HFF-Myc (cell line): ENCODE measurements at places on chromosomes 6 and 20.

DNA sequence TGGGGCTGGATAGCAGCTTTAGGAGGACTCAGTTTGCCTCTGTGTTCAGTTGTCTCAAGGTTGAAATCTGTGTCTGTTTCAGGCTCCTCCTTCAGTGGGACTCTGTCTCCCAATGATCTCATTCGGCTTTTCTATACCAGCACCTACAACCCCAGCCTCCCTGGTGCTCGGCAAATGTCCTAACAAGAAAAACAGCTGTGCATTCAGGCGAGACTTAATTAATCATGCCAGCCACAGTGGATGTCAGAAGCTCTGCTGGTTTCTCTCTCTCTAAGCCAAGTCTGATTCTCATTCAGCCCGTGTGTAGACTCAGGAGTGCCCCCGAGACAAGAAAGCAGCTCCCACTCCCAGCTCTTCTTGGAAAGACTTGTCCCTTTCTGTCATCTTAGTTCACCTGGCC is 46.8 kb downstream of the SUN5 start:
- no peak for DNase-seq

DNA sequence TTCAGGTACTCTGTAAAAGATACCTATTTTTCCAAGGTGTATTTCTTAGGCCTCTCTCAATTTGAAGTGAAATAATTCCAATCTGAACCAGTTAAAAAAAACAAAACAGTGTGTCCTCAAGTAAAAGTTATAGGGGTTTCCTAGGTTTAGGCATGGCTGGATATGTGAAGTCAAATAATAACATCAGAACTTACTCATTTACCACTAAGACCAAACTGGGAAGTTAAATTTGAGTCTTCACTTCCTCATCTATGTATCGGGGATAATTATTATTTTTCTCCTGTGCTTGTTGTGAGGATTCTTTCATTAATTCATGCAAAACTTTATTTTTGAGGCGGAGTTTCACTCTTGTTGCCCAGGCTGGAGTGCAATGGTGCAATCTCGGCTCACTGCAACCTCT is 86.2 kb upstream of the PTPRK start:
- DNase-seq = no peak

GRCh38 chr6:146290589-146290901 is 253.1 kb upstream of the RAB32 start:
- DNase-seq = no peak

GRCh38 chr6:11645016-11645415 is 107.5 kb downstream of the TMEM170B start:
- DNase-seq = no peak

DNA sequence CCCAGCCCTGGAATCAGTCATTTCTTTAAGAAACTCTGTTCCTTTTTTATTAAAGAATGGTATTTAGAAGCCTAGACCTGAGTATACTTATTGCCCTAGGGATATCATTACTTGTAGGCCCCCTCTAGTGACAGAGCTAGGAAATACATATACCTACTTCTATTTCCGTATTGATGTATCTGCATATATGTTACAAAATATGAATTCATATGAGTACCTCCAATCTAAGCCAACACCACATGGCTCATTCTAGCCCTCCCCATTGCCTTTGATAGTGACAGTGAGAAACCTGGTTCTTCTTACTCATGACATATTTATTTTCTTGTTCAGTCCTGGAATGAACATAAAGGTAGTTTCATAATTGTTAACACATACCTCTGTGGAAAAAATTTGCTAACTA is 137.2 kb downstream of the FARS2 start:
- DNase-seq = no peak

GRCh38 chr6:165834613-165835259 is 171.7 kb upstream of the PDE10A start:
- DNase-seq = no peak

- DNase-seq = no peak
These were observed 57.8 kb downstream of the GMPR start for GRCh38 chr6:16296061-16296670.

DNA sequence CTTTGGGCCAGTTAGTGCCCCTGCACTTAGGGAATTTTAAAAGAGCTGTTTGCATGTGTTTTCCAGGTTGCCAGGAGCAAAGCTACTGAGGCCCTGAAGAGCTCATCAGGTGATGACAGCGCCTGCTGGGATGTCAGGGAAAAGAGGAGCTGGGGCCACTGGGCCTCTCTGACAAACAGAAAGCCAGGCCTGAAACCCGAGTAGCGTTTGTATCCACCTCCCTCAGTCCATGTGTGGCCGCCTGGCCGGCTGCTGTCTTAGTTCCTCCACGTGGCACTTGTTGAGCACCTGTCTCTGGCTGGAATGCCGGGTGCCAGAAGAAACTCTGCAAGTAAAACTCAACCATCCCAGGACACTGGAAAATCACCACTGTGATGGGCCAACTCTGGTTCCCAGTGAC is 601.2 kb downstream of the CDH26 start:
- no peak for DNase-seq

DNA sequence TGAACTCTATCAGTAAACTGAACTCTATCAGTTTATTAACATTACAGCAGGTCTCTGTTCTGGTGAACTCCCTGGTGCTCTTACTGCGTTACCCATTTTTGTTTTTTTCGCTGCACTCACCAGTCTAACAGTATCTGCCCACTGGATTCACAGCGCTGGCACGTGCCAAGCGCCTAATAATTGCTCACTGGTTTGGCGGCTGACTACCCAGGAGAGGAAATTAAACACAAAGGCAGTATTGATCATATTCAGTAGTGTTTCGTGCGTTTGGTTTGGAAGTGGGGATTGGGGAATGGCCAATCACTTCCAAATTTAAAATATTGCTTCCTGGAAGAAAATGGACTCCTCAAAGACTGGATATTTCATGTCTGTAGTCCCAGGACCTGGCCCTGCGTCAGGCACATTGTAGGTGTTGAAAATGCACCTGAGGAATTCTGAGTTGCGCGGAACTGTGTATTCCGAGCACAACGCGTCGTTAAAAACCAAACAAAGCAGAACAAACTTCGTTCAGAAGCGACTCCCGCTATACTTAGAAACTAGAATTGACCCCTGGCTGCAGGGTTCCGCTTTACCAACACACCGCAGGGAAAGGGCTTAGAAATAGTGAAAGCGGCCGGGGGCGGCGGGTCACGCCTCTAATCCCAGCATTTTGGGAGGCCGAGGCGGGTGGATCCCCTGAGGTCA is 1.1 kb upstream of the RPS12 start:
- no peak for DNase-seq

GRCh38 chr6:46103441-46104115 is 26.2 kb upstream of the ENPP4 start:
- DNase-seq = no peak

GRCh38 chr6:164947164-164947563 is 362.2 kb downstream of the C6orf118 start:
- no peak for DNase-seq

- DNase-seq = no peak
These were observed 204.0 kb downstream of the TPBG start for GRCh38 chr6:82567621-82568020.

- DNase-seq = no peak
These were observed 65.3 kb upstream of the VGLL2 start for GRCh38 chr6:117200067-117200466.

- no peak for DNase-seq
These were observed 8.1 kb downstream of the HLA-DQB1 start for GRCh38 chr6:32658268-32658897.

DNA sequence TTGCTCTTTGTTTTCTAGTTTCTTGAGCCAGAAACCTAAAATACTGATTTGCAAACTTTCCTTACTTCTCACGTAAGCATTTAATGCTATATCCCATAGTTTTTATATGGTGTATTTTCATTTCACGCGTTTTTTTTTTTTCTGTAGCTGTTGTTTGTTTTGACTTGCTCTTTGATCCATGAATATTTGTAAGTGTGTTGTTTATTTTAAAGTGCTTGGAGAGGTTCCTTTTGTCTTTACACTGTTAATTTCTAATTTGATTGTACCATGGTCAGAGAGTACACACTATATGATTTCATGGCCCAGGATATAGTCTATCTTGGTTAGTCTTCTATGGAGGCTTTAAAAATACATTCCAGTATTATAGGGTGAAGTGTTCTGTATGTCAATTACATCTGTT is 84.8 kb upstream of the RNF217 start:
- DNase-seq = no peak

GRCh38 chr6:108366236-108366635 is 71.4 kb downstream of the AFG1L start:
- no peak for DNase-seq

- DNase-seq = no peak
These were observed 8.5 kb downstream of the ETV7 start for GRCh38 chr6:36378936-36379335.

DNA sequence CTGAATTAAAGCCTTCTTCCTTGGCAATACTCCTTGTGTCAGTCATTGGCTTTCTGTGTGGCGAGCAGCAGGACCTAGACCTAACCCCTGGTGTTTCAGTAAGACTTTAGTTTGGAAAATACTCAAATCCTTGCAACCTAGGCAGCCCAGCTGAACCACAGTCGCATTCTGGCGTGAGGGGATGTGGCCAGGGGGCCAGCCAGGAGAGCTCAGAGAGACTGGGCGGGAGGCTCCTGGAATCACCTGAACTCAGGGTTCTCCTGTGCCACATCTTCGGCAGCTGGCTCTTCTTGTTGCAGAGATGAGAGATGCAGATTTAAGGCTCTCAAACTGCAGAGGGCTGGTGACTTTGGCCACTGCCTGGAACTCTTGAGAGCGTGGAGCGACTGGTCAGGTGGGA is 102.7 kb downstream of the SYNDIG1 start:
- no peak for DNase-seq

- no peak for DNase-seq
These were observed 146.7 kb upstream of the LRFN2 start for GRCh38 chr6:40733770-40734396.

DNA sequence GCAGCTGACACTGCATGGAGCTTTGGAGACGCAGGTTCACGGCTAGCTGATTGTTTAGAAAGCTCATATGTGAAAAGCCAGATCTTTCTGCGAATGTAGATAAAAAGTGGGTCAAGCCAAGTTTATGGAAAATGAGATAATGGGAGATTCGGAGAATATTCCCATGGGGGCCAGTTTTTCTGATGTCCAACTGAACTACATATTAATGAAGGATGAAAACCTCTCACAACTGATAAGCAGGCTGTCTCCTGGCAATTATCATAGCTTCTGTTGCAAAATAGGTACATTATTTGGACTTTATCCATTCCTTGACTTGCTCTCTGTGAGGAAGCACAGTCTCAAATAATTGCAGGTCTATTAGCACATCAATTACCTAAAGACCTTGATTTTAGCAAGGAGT is 21.1 kb downstream of the HDGFL1 start:
- no peak for DNase-seq

DNA sequence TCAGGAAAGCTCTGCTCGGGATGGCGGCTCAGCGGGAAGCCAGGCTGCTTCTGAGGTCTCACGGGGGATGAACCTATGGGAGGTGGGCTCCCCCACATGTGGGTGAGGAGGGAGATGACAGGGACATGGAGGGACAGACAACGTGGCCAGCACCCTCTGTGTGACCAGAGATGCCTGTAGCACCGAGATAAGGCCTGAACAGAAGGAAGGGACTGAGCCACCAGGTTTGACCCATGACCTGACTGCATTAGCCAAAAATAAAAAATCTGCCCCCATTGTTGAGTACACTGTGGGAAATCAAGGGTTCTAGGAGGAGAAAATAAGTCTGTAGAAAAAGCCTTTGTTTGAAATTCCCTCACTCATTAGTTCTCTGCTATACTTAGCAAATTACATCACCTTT is 105.7 kb downstream of the RNASET2 start:
- DNase-seq = no peak

DNA sequence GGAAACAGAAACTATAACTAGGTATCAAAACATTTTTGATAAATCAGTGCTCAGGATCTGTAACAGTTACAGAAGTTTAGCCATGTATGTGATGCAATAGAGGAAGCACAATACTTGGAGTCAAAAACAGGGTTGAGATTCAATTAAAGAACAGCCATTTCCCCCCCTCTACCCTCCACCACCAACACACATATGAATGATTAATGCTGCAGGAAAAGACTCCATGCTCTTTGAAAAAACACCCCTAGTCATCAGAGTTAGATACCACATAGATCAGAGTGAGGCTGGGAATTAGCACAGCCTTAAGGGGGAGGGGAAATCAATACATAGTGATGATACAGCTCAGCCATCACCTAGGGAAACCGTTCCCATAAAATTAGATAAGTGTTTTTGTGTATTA is 108.9 kb upstream of the EMILIN3 start:
- no peak for DNase-seq

DNA sequence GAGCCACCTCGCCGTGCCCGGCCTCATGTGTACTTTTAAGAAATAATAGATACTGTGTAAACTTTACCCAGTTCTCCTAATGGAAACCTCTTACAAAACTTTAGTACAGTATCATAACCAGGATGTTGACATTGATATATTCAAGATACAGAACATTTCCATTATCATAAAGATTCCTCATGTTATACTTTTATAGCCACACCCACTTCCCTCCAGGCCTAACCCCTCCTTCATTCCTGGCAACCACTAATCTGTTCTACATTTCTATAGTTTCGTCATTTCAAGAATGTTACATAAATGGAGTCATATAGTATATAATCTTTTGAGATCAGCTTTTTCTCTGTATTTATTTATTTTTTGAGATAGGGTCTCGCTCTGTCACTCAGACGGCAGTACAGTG is 52.6 kb upstream of the SALL4 start:
- DNase-seq = no peak

DNA sequence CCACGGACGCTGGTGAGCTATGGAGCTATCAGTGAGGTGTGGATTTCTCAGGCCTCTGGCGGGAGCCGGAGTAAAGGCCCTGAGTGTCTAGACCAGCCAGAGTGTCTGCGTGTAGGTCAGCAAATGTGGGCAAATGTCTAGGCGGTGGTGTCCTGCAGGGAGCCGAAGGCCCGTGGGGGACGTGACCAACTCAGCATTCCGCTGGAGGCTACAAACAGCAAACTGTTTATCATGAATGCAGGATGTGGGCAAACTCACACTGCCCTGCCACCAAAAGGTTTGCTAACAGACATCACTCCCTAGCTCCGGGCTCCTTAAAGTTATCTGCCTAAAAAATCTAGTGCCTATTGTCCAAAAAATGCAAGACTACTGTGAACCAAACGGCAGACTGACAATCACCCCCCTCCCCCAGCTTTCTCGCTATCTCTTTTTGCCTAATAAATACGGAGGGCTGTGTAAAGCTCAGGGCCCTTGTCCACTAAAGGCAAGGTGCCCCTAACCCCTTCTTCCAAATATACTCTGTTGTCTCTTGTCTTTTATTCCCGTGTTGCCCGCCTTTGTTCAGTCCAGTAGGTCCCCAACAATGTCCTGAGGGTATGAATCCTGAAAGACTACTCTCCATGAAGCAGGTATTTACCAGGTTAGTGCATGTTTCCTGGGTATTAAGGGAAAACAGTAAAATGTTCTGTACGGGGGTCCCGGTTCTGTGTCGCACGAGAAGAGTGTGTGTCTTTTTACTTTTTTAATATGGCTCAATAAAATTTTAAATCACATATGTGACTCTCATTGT is 29.0 kb upstream of the AFDN start:
- no peak for DNase-seq

- DNase-seq = peak; percentile 78
These were observed 69.3 kb downstream of the CLIC5 start for GRCh38 chr6:45946352-45946751.

GRCh38 chr6:110517601-110518281 is 41.3 kb upstream of the SLC22A16 start:
- no peak for DNase-seq
